ENCODE measurements at places on chromosomes 7 and 10.

DNA sequence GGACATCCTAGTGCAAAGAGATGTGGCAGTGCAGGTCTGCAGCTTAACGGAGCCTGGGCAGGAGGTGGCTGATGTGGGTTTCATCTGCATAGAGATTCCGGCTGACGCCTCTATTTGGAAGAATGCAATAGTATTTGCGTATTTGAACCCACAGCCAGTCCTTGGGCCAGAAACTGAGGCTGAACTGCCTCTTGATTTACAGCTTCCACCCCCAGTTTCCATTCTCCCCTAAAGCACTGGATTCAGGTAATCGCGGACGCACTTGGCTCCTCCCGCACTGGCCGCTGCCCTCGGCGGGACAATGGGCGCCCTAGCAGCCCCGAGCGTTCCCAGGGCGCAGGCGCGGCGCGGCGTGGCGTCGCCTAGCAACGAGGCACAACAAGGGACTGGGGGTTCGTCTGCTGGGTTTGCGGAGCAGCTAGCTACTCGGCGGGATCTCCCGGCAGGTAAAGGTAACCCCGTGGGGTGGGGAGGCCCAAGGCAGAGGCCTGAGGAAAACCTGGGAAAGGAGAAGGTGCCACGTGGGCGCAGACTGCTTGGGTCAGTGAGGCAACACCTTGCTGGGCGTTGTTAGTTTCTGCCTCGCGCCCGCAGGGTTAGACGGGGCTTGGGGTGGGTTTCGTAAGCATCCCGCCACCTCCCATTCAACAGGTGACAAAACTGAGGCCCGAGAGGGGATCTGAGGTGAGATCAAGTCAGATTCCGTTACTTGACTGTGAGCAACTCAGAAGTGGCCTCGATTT, at the start of gene ARMC3:
TSS of gene ARMC3 (plus strand) at position 393 of the 743 bp plus-strand sequence. CDS start 3,944 bp downstream, outside the sequence.
- peak; percentile 81 for DNase-seq

DNA sequence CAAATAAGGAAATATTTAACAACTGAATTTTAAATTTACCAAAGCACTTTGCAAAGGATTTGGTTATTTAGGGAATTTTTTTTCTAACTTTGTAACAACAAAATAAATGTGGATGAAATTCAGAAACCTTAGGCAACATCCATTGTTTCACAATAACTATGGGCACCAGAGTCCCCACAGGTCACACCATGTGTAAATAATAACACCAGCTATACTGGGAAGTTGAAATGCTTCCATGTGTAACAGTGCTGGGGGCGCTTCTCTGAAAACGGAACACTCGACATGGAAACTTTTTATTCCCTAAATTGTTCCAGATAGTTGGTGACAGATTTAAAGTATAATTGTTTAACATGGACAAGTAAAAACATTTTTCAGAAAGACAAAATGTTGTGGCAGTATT, 818.6 kb downstream of the TNS3 start:
- no peak for DNase-seq

GRCh38 chr10:34241226-34242000, 573.7 kb downstream of the PARD3 start:
- no peak for DNase-seq

- no peak for DNase-seq
These were observed 451 bp downstream of the SRRT start for GRCh38 chr7:100875356-100875751.

- DNase-seq: no peak
These were observed 17.7 kb upstream of the GTPBP4 start for GRCh38 chr10:970311-971149.

Measured in stimulated activated effector memory CD8-positive, alpha-beta T cell treated with anti-CD3 and anti-CD28 coated beads, Interleukin-12 subunit alpha, Interleukin-12 subunit beta, amount 100 ng/mL, for 72 hours (primary cell).